Ovary (tissue), 10 donors: ENCODE measurements at places on chromosomes 6 and 20. TPM values are rescaled to one million over a fixed set of nuclear protein-coding genes. Genes with fewer than 3 reads are reported as not detected.
A peak's percentile ranks its signal among the peaks of the same experiment; 100 is the strongest.

Gene SAMD3
- total RNA-seq: 2.9 TPM

Gene CNBD2
- 4.6 TPM for total RNA-seq

Gene ZBP1
- total RNA-seq: 0.50 TPM

Gene ESR1
- total RNA-seq: 24.1 TPM

Gene MRPS18A
- 32.5 TPM for total RNA-seq

DNA sequence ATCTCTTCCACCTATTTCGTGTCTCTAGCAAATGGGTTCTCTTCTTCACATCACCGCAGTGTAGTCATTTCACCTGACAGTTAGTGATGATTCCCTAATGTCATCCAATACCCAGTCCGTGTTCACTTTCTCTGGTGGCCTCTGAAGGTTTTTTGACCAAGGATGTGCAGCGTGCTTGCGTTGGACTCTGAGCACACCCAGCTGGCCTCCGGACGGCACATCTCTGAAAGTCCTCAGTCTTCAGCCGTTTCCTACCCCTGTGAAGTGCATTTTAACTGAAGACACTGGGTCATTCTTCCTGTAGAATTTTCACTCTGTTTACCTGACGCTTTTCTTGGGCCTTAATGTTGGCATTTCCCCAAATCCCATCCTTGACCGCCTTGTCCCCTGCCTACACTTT is 98.7 kb downstream of the ERMARD start:
- H3K36me3 ChIP-seq: no peaks in the 10 kb centered on the region
- no peaks in the 10 kb centered on the region for H3K4me1 ChIP-seq
- H3K4me3 ChIP-seq: no peak overlapping the region

DNA sequence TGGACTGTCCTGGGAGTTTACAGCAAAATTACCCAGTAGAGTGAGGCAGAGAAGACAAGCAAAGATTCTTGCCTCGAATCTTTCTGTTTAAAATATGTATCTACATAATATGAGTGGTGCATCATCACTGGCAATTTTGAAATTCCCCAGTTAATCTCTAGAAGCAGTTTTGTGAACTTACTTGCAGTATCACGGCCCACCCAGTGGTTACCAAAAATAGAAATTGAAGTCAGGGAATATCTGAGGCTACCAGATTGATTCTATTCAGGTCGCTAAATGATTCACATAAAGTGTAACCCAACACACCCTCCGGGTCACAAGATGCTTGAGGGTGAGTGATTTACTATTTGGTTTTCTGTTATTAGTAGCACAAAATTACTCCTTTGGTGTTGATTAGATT is 111.9 kb downstream of the PPP1R14C start:
- no peaks in the 10 kb centered on the region for H3K4me1 ChIP-seq
- no peak overlapping the region for H3K4me3 ChIP-seq
- no peak overlapping the region for H3K27ac ChIP-seq

DNA sequence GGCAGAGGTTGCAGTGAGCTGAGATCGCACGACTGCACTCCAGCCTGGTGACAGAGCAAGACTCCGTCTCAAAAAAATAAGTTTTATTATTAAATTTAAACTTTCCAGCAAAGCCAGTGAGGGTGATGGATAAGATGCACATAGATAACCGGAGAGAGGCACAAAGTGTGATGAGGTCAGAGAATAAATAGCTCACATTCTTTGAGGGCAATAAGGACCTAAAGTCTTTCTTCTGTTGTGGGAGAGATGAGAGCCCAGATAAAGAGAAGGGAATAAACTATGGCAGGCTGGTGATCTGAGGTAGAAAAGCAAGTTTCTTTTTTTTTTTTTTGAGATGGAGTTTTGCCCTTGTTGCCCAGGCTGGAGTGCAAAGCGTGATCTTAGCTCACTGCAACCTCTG is 20.6 kb upstream of the EZR start:
- no peaks in the 10 kb centered on the region for H3K27me3 ChIP-seq
- H3K27ac ChIP-seq: no peak overlapping the region
- no peak overlapping the region for H3K4me3 ChIP-seq
- DNase-seq: no peak

DNA sequence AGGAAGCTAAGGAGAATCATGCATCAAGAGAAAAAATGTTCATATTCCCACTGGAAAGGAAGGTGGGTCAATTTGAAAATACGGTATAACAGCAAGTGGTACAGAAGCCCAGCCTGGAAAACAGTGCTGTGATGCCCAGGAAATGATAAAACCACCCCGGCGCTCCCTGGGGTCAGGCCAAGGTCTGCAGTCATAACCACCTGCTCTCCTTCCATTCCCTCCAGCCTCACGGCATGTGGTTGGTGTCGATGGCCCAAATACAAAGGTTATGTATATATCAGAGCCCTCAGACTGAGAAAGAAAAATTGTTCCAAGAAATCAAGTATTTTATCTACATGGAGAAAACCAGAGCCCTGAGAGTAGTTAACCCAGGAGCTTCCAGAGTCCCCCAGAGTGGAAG is 208.1 kb upstream of the CDYL start:
- H3K4me3 ChIP-seq: no peak overlapping the region
- no peak for DNase-seq
- H3K27me3 ChIP-seq: no peaks in the 10 kb centered on the region
- H3K4me1 ChIP-seq: no peaks in the 10 kb centered on the region
- no peak overlapping the region for H3K27ac ChIP-seq
- no peaks in the 10 kb centered on the region for H3K36me3 ChIP-seq

DNA sequence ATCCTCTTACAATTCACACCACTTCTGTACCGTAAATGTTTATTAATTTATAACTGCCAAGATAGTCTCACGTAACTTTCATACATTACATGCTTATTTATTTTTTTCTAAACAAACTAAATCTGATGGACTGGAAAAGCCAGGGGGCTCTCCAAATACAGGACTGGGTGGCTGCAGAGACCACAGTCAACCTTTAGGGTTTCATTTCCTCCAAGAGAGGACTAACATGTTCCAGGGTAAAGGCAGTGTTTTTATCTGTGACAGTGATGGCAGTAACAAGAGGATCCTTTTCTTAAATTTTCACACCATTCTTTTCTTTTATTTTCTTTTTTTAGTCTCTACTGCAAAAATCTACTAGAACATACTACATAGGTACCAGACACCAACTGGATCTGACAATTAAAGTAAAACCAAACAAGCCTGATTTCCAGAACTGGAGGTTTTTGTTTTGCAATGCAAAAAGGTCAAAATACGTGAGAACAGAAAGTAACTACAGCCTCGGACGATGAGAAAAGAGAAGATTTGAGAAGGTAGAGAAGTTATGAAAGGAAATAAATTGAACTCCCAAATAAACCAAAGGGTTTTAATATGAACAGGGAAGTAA is 1.2 kb downstream of the LMBRD1 start:
- H3K36me3 ChIP-seq: no peaks in the 10 kb centered on the region
- no peaks in the 10 kb centered on the region for H3K27me3 ChIP-seq

GRCh38 chr20:58236612-58237317 is 8.3 kb upstream of the ANKRD60 start:
- H3K4me1 ChIP-seq: no peaks in the 10 kb centered on the region
- DNase-seq: peak; percentile 71
- H3K27ac ChIP-seq: no peak overlapping the region
- H3K4me3 ChIP-seq: peak overlapping the region; percentile 8
- H3K27me3 ChIP-seq: no peaks in the 10 kb centered on the region
- no peaks in the 10 kb centered on the region for H3K36me3 ChIP-seq

- no peak overlapping the region for H3K4me3 ChIP-seq
- no peaks in the 10 kb centered on the region for H3K27me3 ChIP-seq
- H3K36me3 ChIP-seq: no peaks in the 10 kb centered on the region
- H3K27ac ChIP-seq: no peak overlapping the region
- peaks cover 6% of the 10 kb centered on the region for H3K4me1 ChIP-seq
Observed at GRCh38 chr20:61803416-61803914, 262.2 kb downstream of the TAF4 start.
